ENCODE measurements at places on chromosomes 13 and 19.

DNA sequence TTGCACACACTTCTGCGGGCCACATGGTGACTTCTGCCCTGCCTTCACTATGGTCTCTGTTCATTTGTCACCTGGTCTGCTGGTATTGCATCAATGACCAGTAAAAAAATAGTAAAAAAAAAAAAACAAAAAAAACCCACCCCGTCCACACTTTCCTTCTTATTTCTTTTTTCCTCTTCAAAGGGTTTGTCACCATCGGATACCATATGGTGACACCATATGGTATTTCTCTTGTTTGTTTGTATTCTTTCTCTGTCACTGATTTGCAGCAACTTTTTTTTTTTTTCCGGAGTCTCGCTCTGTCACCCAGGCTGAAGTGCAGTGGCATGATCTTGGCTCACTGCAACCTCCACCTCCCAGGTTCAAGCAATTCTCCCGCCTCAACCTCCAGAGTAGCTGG lies 26.2 kb upstream of the OR7C2 start:
- DNase-seq, result peak; percentile 63

DNA sequence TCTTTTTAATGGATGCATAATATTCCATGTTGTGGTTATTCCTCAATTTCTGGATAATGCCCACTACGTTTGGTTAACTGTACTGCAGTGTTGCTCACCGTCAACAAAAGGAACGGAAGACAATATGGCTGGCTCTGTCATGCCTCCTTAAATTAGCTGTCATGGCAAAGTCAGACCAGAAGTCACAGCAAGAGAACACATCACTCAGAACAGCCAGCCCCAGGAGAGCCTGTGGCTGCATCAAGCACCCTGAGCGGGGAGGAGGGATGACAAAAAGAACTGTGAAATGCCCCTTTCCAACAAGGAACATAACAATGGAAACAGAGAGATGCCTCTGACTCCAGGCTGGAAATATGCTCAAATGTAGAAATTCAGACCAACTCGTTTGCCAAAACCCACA lies 366.0 kb upstream of the ZNF507 start:
- no peak for DNase-seq

DNA sequence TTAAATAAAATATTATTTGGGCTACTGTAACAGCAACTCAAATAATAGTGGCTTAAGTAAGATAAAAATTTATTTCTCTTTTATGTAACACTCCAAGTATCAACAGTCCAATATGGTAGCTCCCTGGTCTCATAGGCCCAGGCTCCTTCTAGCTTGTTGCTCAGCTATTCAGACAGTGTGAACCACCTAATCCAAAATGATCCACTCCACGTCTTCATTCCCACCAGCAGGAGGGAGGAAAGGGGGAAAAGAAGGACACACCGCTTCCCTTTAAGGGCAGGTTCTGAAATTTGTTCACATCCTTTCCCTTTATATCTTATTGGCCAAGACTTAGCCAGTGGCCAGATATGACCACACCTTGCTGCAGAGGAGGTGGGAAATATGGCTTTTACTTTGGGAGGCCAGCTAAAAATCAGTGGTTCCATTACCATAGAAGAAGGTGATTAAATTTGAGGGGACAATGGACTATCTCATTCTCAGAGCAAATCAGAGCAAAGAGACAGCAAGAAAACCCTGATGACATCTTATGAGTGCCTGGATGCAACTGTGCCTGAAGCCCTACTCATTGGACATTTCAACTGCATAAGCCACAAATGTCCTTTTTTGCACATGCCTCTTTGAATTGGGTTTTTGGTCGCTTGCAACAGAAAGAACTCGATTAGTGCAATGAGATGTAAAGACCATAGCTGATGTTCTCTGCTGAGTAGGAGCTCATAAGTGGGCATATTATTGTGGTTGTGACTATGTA lies 7.0 kb upstream of the EPOR start:
- DNase-seq, result no peak

DNA sequence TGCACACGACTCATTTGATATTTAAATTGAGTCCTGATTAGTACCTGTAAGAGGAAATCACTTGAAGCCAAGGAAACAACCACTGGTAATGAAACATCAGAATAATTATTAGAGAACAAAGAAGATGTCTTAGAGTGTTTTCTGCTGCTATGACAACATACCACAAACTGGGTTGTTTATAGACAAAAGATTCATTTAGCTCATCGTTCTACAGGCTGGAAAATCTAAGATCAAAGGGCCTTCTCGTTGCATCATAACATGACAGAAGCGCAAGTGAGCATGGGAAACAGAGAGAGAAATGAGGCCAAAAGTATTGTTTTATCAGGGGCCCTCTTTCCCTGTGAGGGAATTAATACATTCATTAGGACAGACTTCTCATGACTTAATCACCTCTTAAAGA lies 1024.0 kb upstream of the PCDH9 start:
- DNase-seq, result no peak

DNA sequence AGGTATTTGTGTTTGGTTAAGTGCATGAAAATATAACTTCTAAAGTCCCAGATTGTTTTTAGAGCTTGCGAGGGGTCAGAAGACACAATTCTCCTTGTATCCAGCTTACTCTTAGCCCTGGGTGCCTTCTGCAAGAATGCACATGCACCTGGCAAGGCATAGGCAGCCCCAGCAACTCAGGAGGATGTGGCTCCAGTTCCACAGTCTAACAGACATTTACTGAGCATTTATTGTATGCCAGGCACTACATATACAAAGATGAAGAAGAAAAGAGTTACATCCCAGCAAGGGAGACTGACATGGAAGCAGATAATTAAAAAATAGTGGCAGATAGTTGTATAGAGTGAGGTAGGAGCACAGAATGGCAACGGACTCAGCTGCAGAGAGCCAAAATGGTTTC lies 101.1 kb upstream of the FRY start:
- DNase-seq, result no peak

- DNase-seq, result no peak
These were observed 235.9 kb downstream of the NHLRC3 start for GRCh38 chr13:39273953-39274738.

- peak; percentile 88 for DNase-seq
These were observed 1058.2 kb downstream of the PCDH9 start for GRCh38 chr13:66171920-66172319.

- DNase-seq, result no peak
These were observed 3.9 kb downstream of the TTYH1 start for GRCh38 chr19:54418930-54419800.

GRCh38 chr19:7287722-7288121 lies 6.5 kb downstream of the INSR start:
- no peak for DNase-seq

- DNase-seq, result no peak
These were observed 5.0 kb downstream of the CLEC11A start for GRCh38 chr19:50728084-50728737.

DNA sequence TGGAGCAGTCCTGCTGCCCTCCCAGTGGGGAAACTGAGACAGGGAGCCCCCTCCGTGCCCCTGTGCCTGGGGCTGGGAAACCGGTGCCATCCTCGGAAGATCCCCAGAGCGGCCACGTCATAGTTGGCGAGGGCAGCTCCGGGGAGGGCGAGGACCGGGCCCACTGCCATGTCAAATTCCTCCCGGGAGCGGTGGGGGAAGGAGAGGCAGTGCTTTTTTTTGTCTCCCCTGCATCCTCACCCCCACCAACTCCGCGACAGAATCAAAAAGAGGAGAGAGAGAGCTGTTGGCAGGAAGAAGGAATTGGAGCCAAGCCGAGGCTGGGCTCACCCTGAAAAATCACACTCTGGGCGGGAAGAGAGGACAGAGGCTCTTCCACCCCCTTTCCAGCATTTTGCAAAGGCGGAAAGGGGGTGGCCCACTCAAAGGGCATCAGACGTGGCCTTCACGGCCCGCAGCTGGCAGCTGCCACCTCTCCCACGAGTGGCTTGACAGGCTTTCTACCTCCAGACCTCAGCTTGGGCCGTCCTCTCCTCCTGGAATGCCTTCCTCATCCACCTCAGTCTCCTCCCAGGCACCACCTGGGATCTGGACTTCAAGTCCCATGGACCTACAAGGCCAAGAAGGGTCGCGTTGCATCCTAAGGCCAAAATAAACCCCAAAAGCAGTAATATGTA lies 19.6 kb upstream of the NFIC start:
- DNase-seq, result no peak
